ENCODE measurements at places on chromosomes 2 and 18.
A peak's percentile ranks its signal among the peaks of the same experiment; 100 is the strongest.

DNA sequence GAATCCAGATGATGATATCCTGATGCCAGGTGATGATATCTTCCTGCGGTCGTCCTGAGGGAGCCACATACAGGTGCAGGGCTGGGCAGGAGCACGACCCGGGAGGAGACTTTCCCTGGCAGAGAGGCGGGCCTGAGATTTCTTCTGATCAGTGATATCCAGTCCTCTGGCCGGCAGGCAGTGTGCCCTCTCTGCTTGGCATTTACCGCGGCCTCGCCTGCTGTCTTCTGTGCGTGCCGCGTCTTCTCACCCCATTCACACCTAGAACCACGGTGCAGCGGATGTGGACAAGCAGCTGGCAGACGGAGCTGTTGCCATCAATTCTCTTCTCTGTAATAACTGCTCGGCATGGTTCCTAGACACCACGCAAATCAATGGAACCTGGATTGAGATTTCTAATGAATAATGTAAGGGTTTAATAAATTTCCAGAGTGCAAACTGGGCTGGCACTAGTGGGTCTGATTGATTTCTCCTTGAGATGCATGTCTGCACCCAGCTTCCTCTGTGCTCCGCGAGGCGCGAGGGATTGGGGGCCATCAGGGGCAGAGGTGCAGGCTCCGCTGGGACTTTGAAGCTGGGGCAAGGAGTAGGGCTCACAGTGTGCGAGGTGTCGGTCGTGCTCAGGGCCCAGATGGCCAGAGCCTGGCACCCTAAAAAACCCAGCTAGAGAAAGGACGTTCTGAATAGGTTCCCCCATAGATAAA lies 208.9 kb upstream of the HDAC4 start:
- DNase-seq: no peak

- peak; percentile 50 for DNase-seq
Measured at GRCh38 chr2:2328848-2329247, 2.2 kb downstream of the MYT1L start.

DNA sequence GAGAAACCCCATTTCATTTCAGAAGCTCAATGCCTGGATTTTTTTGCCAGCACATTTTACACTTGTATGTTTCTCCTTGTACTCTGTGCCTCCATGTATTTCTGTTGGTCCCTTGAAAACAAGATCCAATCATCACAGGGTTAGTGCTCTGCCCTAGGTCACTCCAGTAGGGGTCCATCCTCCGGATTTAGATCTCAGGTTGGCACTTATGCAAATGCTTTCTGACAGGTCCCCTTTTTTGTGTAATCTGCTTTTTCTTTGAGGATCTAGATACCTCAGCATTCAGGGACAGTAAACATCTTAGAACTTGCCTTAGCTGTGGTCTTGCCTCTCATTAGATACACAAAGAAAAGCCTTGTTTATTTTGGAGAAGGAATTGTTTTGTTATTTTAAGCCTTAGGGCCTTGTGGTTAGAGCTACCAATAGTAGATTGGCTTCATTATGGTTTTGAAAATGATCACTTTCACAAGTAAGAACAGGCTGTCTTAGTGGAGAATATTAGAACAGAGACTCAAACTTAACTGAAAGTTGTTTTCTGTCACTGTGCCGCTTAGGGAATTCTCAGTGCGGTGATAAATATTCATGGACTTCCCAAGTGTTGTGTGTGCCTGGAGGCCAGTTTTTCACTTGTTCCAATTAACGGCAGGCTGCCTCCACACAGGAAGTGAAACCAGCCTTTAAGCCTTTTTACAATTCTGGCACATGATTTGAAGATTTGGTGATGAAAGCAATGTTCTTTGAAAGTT lies 7.8 kb downstream of the MERTK start:
- DNase-seq: no peak

DNA sequence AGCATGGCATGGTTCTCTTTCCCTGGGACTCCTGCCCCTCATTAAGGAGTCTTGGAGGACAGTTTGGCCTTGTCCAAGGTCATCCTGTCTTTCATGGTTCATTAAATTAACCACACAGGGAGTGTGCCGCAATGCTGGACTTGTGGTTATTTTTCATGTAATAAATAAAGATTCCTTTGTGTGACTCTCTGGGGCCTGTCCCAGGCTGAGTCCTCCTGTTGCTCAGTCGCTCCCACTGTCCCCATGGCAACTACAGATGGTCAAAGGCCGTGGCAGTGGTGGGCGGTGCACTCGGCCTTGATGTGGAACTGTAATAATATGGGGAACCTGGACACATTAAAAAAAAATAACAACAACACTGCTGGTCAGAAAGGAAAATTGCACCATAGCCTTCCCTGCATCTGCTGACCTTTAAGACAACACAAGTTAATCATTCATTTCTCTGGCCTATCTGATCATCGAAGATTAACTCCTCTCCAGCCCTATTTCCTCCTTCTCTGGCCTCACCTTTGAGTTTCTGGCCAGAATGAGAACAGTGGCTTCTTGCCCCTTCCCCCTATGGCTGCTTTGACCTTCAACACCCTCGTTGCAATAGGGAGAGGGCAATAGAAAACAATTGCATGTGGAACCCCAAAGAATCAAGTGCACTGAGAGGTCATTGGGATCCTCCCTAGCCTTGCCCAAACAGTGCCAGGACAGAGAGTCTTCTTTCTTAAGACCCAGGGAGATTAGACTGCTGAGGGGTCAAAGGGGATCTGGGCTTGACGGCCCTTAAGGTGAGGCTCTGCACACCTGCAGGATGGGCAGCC lies 44.7 kb downstream of the PSD4 start:
- DNase-seq: no peak

GRCh38 chr18:27202741-27203140 lies 17.6 kb upstream of the CHST9 start:
- no peak for DNase-seq
